Fibroblast of lung (primary cell): ENCODE measurements at places on chromosomes 7 and 10. TPM values are rescaled to one million over a fixed set of nuclear protein-coding genes. Genes with fewer than 3 reads are reported as not detected.

Gene LRRN3
- 3.9 and 4.4 TPM in 2 replicates for polyA plus RNA-seq

Gene TLX1
- polyA plus RNA-seq, result not detected in 2 replicates

Gene FANK1
- 1.6 and 4.4 TPM in 2 replicates for polyA plus RNA-seq

Gene PDGFA
- 2.0 and 16.9 TPM in 2 replicates for polyA plus RNA-seq

Gene LIPK
- not detected in 2 replicates for polyA plus RNA-seq

Gene NKX2-3
- polyA plus RNA-seq, result not detected in 2 replicates

GRCh38 chr7:28977881-28978280 lies 19.8 kb upstream of the TRIL start:
- H3K27ac ChIP-seq, result no peak overlapping the region
- no peaks in the 10 kb centered on the region for H3K4me1 ChIP-seq
- H3K36me3 ChIP-seq, result no peaks in the 10 kb centered on the region
- H3K4me3 ChIP-seq, result no peak overlapping the region

DNA sequence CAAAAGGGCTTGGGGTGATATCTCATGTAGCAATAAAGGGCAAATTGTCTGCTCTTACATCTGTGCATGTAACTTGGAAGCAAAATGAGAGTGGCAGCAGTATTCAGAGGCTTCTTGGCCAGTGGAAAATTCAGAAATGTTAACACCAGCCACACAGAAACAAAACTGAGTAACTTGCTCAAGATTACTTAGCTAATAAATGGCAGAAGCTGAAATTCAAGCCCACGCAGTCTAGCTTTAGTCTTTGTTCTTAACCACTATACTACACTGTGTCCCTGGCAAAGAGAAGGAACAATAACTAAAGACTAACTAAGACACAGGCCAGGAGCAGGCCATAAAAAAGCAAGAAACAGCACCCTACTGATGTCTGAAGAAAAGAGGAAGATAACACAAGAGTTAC lies 185.9 kb upstream of the ASAH2 start:
- H3K4me1 ChIP-seq, result no peaks in the 10 kb centered on the region
- no peaks in the 10 kb centered on the region for H3K36me3 ChIP-seq
- no peaks in the 10 kb centered on the region for H3K27me3 ChIP-seq

- H3K36me3 ChIP-seq, result no peaks in the 10 kb centered on the region
- no peak overlapping the region for H3K27ac ChIP-seq
- H3K4me1 ChIP-seq, result peaks cover 2% of the 10 kb centered on the region
- no peak overlapping the region for H3K4me3 ChIP-seq
- no peak for DNase-seq
These were observed 94.6 kb upstream of the BTBD16 start for GRCh38 chr10:122176232-122177213.

DNA sequence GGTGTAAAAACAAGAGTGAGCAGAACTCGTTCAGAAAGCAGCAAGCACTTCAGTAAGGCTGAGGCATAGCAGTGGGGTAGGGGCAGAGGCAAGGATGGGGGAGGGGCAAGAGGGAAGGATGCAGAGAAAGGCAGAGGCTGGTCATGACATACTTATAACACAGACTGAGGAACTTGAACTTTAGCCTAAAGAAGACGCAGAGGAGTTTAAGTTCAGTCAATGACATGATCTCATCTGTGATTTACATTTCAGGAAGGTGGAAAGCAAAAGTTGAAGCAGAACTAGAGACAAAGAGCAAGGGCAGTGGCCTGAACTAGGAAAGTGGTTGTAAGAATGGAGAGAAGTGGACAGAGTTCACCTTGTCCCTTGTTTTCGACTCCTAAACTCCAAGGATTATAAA lies 15.8 kb downstream of the MACC1 start:
- DNase-seq, result no peak
- H3K4me1 ChIP-seq, result no peaks in the 10 kb centered on the region
- H3K36me3 ChIP-seq, result no peaks in the 10 kb centered on the region
- H3K4me3 ChIP-seq, result no peak overlapping the region
- no peaks in the 10 kb centered on the region for H3K27me3 ChIP-seq
- H3K27ac ChIP-seq, result no peak overlapping the region

DNA sequence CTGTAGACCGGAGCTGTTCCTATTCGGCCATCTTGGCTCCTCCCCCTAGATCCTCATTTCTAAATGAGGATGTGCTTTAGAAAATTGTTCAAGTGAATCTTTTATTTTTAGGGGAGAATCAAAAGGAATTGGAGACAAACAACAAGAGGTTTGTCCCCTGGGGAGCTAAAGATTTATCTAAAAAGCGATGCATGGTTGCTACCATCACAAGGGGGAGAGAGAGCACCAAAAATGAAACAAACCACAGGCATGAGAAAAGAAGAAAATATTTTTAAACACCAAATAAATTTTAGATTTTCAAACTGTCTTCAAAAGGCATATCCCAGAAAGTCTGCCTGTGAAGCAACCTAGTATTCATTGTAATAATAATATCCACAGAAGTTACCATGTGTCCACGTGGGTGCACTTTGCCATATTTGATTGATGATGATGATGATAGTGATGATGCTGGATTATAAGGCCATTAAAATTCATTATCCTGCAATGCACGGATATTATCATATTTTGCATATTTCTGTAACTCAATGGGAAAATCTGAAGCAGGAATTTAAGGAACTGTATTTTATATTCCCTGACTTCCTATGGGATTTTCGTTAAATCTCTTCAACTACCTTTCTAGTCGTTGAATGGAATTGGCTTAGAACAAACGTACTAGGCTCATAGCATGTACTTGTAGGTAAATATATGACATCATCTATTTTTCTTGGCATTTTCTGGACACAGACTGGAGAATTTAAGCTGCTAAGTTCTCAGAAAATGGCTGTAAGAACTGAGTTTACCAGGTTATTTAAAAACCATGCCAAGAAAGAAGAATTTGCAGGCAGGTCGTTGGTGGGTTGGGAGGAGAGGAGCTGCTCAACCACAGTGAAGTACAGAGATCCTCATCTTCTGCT lies 171.6 kb downstream of the WDR37 start:
- DNase-seq, result no peak
- H3K27ac ChIP-seq, result no peak overlapping the region
- no peaks in the 10 kb centered on the region for H3K36me3 ChIP-seq

DNA sequence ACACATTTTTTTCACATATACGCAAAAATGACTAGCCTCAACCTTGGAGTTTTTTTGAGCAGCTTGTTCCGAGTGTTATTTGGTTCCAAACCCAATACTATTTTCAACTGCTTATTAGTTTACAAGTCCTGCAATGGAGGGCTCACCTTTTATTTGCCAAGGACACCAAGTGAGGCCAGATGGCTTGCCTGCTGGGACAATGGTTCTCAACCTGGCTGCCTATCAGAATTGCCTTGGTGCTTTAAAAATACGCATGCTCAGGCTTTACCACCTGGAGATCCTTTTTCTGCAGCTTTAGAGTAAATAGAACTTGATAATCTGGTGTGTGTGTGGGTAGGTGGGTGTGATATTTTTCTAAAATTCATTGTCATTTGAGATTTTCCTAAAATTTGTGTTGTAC lies 276.8 kb downstream of the MTERF1 start:
- no peaks in the 10 kb centered on the region for H3K36me3 ChIP-seq
- no peak overlapping the region for H3K4me3 ChIP-seq
- no peaks in the 10 kb centered on the region for H3K4me1 ChIP-seq
- H3K27ac ChIP-seq, result no peak overlapping the region
- DNase-seq, result no peak

GRCh38 chr10:43854007-43854406 lies 205.3 kb upstream of the ZNF32 start:
- no peaks in the 10 kb centered on the region for H3K36me3 ChIP-seq
- H3K4me3 ChIP-seq, result no peak overlapping the region
- H3K27me3 ChIP-seq, result no peaks in the 10 kb centered on the region
- no peak overlapping the region for H3K27ac ChIP-seq

DNA sequence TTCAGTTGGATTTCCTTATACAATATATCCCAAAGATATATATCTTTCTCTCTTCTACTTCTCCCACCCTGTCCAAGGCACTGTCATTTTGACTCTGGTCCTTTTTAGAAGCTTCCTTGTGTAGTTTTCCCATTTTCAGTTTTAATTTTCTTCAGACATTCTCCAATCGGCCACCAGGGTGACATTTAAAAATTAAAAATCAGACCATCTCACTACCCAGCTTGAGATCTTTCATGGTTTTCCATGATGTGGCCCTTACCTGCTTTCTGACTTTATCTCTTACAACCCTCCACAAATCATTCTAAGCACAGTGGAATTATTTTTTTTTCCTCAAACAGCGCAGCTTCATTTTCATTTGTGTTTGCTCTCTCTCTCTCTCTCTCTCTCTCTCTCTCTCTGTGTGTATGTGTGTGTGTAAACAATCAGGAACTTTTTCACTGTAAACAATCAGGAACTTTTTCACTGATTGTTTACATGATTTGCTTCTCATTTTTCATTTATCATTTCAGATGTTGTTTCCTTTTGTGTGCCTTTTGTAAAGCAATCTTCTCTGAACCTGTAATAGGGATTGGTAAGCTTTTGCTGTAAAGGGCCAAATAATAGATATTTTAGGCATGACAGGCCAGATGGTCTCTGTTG lies 348.9 kb downstream of the ATRNL1 start:
- H3K36me3 ChIP-seq, result no peaks in the 10 kb centered on the region
- no peak overlapping the region for H3K27ac ChIP-seq
- peak; percentile 17 for DNase-seq
- H3K4me1 ChIP-seq, result no peaks in the 10 kb centered on the region
- no peak overlapping the region for H3K4me3 ChIP-seq

DNA sequence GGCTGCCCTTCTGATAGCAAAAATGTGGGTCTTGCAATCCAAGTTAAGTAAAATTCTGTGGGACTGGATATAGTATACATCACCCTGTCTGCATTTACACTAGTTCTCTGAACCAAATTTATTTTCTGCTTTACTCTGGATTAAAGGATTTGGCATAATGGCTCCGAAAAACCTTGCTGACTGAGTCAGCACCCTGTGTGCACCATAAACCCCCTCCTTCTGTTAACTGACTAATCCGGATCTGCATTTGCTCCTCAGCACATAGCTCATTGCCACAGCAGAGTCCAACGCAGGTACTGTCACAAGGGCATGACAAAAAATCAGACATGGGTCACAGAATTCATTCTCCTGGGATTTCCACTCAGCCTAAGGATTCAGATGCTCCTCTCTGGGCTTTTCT lies 1.3 kb downstream of the OR2A5 start:
- no peak for DNase-seq
- no peaks in the 10 kb centered on the region for H3K4me1 ChIP-seq
- H3K27me3 ChIP-seq, result no peaks in the 10 kb centered on the region
- no peak overlapping the region for H3K4me3 ChIP-seq

DNA sequence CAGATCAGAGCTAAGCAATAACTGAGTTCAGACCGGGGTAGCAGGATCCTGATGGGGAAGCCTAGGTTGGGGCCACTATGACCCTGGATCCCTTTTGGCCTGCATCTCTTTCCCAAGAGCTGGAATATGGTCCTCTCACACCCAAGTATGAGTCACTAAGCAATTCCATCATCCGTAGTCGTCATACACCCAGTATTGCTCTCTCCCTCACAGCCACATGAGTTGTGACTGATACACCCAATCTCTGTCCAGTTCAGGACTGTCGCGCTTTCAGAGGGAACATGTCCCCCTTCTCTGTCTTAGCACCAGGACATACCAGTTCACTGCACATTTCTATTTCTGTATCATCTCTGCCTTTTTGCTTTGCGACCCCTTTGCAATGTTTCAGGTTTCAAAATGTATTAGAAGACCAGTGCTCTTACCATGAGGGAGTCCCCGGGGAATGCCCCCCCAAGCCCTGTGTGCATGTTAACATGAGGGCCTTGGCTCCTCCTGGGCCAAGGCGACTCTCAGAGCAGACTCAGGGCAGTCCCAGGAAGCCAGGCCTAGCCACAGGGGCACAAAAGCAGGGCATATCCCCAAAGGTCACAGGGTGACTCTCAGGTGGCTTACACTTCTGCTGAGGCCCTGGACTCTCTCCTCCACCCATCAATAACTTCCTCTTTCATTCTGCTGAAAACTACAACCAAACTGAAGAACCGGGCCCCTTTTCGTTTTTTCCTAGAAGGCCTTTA lies 75.3 kb upstream of the SAMD8 start:
- H3K27ac ChIP-seq, result no peak overlapping the region
- no peaks in the 10 kb centered on the region for H3K27me3 ChIP-seq
- peak; percentile 76 for DNase-seq

GRCh38 chr7:137642472-137642871 lies 204.3 kb downstream of the DGKI start:
- DNase-seq, result peak; percentile 73
- no peaks in the 10 kb centered on the region for H3K36me3 ChIP-seq
- H3K27ac ChIP-seq, result no peak overlapping the region
- H3K27me3 ChIP-seq, result no peaks in the 10 kb centered on the region
- H3K4me1 ChIP-seq, result no peaks in the 10 kb centered on the region
- no peak overlapping the region for H3K4me3 ChIP-seq

- no peak for DNase-seq
- H3K36me3 ChIP-seq, result no peaks in the 10 kb centered on the region
- H3K4me3 ChIP-seq, result no peak overlapping the region
These were observed 32.6 kb upstream of the IL15RA start for GRCh38 chr10:6009961-6010360.

DNA sequence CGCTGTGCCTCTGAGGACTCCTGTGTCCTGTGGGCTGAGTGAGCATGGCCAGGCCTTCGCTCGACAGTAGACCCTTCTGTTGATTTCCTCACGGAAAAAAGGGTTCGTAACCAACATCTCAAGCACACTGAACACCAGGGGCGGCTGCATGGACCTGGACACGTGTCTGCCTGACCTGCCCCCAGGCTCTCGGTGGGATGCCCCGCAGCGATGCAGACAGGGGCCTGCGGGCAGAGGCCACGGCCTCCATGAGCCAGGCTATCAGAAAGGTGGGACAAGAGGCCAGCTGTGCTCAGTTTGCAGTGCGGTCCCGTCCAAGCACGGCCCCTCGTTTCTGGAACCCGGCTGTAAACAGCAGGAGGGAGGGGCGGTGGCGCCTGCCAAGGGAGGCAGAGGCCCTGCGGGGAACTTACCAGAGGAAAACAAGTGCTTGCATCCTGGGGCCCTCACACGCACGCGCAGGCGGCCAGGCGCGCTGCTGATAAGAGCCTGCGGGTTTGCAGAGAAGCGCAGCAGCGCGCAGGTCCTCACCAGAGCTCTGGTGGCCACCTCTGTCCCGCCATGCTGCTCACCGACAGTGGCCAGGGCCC lies 10.6 kb downstream of the GPR146 start:
- H3K27ac ChIP-seq, result no peak overlapping the region
- peak; percentile 73 for DNase-seq

DNA sequence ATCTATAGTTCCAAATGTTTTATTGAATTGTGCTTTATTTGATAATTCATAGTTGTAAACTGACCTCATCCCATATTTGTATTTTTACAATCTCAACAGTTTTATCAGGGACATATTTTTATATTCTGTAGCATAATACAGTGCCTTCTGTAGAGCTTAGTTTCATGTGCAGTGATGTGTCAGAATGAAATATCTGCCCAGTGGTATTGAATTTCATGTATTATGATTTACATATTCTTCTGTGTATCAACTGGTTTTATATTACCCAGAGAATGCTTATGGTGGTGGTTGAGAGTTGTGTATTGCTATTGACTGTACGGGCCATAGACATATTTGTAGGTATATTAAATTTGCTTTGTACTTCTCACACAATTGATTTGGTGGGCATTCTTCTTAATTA lies 89.9 kb downstream of the KAT6B start:
- no peak overlapping the region for H3K4me3 ChIP-seq
- no peak overlapping the region for H3K27ac ChIP-seq
- H3K4me1 ChIP-seq, result peaks cover 8% of the 10 kb centered on the region
- H3K27me3 ChIP-seq, result no peaks in the 10 kb centered on the region
